Left ventricle myocardium superior (tissue), 1 donor: ENCODE measurements at places on chromosomes 12 and 14. TPM values are rescaled to one million over a fixed set of nuclear protein-coding genes. Genes with fewer than 3 reads are reported as not detected.

GRCh38 chr12:1517007-1517406 lies 77.4 kb downstream of the FBXL14 start:
- no peak for DNase-seq

DNA sequence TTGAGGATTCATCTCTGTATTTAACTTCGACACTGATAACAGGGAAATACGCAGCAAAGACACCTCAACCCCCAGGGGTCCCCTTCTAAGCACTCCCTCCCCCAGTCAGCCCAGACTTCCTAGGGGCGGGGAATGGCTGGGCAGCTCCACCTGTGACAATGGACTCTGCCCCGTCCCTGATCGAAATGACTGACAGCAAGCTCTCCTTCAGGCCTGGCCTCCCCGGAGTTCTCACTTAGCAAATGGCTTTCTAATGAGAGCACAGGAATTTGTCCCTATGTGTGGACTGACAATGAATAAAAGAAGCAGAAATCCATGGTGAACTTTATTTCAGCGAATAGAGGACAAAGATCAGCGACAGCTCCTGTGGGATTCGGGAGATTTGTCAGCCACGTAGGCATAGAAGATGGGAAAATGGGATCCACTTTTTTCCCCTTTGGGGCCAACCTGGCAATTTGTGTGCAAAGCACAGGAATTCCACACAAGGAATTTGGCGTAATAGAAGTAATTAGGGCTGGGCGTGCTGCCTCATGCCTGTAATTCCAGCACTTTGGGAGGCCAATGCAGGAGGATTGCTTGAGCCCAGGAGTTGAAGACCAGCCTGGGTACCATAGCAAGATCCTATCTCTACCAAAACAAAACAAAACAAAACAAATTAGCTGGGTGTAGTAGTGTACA lies 63.8 kb downstream of the TNFAIP2 start:
- DNase-seq, result no peak

- no peak for DNase-seq
Measured at GRCh38 chr14:45133683-45134050, 614 bp downstream of the FKBP3 start.

DNA sequence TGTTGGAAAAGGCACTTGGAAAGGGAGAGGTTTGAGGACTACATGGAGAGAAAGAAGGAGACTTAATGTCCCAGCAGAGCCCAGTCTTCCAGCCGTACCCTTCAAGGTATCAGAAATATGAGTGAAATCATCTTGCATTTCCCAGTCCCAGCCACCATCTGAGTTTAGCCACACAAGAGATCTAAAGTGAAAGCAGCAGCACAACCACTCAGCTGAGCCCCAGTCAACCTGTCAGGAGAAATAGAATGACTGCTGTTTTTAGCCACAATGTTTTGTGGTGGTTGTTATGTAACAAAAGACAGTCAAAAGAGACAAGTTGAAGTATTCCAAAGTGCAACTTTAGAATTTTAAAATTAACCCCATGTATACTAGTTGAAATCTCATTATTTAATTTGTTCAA lies 28.0 kb downstream of the DERA start:
- no peak for DNase-seq

Gene TPCN1
- 145 TPM for total RNA-seq

Gene AGAP2
- total RNA-seq, result 7.5 TPM

Gene ISCU
- total RNA-seq, result 468 TPM

Gene KCNA5
- total RNA-seq, result 2.2 TPM

Gene FAM90A1
- total RNA-seq, result not detected

Gene FOXN4
- not detected for total RNA-seq
